ENCODE measurements at places on chromosomes 4 and X. TPM values are rescaled to one million over a fixed set of nuclear protein-coding genes. Genes with fewer than 3 reads are reported as not detected.

The HSFX4 gene
- total RNA-seq: not detected

The MTTP gene
- not detected for total RNA-seq

The CDS1 gene
- total RNA-seq: 0.59 TPM

The SPINK2 gene
- total RNA-seq: not detected

The MAGEE1 gene
- 1.8 TPM for total RNA-seq

- DNase-seq: no peak
- no peaks in the 10 kb centered on the region for H3K27me3 ChIP-seq
- H3K4me3 ChIP-seq: no peak overlapping the region
- no peaks in the 10 kb centered on the region for H3K4me1 ChIP-seq
- H3K27ac ChIP-seq: no peak overlapping the region
- H3K36me3 ChIP-seq: no peaks in the 10 kb centered on the region
Observed at GRCh38 chrX:1533058-1533457, 3.9 kb downstream of the P2RY8 start.

- peaks cover 2% of the 10 kb centered on the region for H3K4me1 ChIP-seq
- no peaks in the 10 kb centered on the region for H3K36me3 ChIP-seq
- no peak overlapping the region for H3K27ac ChIP-seq
- no peaks in the 10 kb centered on the region for H3K27me3 ChIP-seq
- H3K4me3 ChIP-seq: no peak overlapping the region
Observed at GRCh38 chr4:145930592-145930991, 8.0 kb downstream of the ZNF827 start.

DNA sequence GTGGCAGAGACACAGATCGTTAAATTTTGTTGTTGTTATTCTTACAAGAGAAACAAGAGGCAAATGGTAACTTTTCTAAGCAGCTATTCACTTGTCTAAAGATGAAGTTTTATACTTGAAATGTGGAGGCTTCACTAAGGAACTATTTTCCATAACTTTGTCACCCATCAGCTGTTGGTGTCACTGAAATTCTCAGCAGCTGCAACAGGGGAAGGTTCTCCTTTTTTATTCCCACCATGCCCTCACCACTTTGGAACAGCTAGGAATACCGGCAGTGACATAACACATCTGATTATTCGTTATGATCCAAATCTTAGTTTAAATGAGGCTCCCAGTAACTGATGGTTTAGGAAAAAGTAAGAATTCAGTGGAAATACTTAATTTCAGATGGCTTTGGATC is 147.0 kb upstream of the LEF1 start:
- no peaks in the 10 kb centered on the region for H3K4me1 ChIP-seq
- H3K4me3 ChIP-seq: no peak overlapping the region
- no peaks in the 10 kb centered on the region for H3K27me3 ChIP-seq
- H3K36me3 ChIP-seq: no peaks in the 10 kb centered on the region
- no peak overlapping the region for H3K27ac ChIP-seq

GRCh38 chr4:167622481-167623240 is 388.4 kb upstream of the SPOCK3 start:
- H3K27ac ChIP-seq: no peak overlapping the region
- DNase-seq: no peak
- H3K36me3 ChIP-seq: no peaks in the 10 kb centered on the region
- H3K4me1 ChIP-seq: no peaks in the 10 kb centered on the region
- H3K27me3 ChIP-seq: no peaks in the 10 kb centered on the region
- no peak overlapping the region for H3K4me3 ChIP-seq

DNA sequence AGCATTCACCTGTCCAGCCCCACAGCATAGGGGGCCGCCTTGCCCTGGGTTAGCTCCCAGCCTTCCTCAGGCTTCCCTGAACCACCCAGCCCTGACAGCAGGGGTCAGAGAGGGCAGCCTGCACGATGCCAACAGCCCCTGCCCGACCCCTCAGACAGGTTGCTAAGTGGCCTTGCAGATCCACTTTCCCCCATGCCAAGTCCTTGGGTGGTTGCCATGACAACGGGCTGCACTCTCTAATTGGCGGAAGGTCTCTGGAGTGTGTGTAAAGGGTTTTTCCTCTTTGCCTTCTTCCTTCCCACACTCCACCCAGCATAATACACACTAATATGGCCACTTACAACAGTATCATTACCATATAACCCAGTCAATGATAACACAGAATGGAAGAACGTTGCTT is 99.6 kb upstream of the AFAP1 start:
- no peaks in the 10 kb centered on the region for H3K4me1 ChIP-seq
- no peak overlapping the region for H3K27ac ChIP-seq
- no peaks in the 10 kb centered on the region for H3K27me3 ChIP-seq

DNA sequence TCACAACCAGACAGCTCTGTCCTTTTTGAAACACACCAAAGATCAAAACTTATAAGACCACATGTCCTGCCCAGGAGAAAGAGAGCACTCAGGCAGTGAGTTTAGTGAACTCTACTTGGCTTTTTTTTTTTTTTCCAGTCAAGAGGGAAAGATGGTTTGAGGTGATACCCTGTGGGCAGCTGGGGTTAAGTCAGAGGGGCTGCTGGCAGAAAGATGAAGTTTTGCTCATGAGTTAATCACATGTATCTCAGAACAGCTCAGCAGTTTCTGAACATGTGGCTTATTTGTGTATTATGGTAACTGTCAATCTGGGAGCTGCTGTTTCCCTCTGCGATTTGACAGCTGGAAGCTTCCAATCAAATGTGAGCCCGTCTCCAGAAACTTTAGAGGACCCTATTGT is 56.4 kb upstream of the MAP3K15 start:
- H3K4me1 ChIP-seq: no peaks in the 10 kb centered on the region
- H3K27me3 ChIP-seq: no peaks in the 10 kb centered on the region
- H3K27ac ChIP-seq: no peak overlapping the region
- H3K4me3 ChIP-seq: no peak overlapping the region
- H3K36me3 ChIP-seq: no peaks in the 10 kb centered on the region
- DNase-seq: no peak

DNA sequence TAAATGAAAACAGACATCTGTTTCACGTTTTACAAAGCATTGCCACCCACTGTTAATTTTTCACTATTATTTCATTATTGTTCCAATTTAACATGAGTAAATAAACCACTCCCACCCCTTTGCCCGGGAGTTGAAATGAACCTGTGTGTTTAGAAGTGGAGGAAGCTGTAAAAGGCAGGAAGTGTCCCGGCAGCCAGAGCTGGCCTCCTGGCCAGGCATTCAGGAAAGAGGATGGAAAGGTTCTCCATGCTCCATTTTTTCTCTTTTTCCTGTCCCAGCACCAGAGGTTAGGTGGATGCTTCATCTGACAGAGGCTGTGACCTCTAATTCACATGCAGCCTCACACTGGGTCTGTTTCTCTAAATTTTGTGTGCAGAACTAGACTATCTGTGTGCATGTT is 55.5 kb upstream of the LNX1 start:
- no peaks in the 10 kb centered on the region for H3K27me3 ChIP-seq
- H3K27ac ChIP-seq: peak overlapping the region; percentile 45
- H3K4me1 ChIP-seq: no peaks in the 10 kb centered on the region

GRCh38 chrX:154374313-154375155 is at the start of gene FLNA:
Gene FLNA, minus strand, starts transcription at chrX:154374634. Its CDS starts 3,389 bp downstream, at chrX:154371245.
- H3K4me1 ChIP-seq: no peaks in the 10 kb centered on the region
- H3K27me3 ChIP-seq: no peaks in the 10 kb centered on the region
- DNase-seq: peak; percentile 79

GRCh38 chr4:140220058-140220457 is 66.1 kb upstream of the MAML3 start:
- H3K36me3 ChIP-seq: no peaks in the 10 kb centered on the region
- no peaks in the 10 kb centered on the region for H3K4me1 ChIP-seq
- H3K4me3 ChIP-seq: no peak overlapping the region
- no peaks in the 10 kb centered on the region for H3K27me3 ChIP-seq
- no peak for DNase-seq
- H3K27ac ChIP-seq: no peak overlapping the region

DNA sequence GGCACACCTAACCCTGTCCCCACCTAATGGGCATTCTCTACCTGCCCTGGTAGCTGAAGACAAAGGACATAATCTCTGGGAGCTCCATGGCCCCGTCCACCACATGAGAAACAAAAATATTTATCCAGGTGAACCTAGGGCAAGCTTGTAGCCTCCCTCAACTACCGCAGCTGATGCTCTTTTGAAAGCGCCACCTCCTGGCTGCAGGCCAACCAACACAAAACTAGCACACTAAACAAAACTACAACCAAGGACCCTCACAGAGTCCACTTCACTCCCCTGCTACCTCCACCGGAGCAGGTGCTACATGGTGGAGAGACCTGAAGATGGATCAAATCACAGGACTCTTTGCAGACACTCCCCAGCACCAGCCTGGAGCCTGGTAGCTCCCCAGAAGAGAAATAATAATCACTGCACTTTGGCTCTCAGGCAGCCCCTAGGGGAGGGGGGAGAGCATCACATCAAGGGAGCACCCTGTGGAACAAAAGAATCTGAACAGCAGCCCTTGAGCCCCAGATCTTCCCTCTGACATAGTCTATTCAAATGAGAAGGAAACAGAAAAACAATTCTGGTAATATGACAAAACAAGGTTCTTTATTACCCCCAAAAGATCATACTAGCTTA is 111.3 kb upstream of the ATP8A1 start:
- H3K4me3 ChIP-seq: no peak overlapping the region
- no peak for DNase-seq
- no peaks in the 10 kb centered on the region for H3K4me1 ChIP-seq
- H3K27me3 ChIP-seq: no peaks in the 10 kb centered on the region
- no peak overlapping the region for H3K27ac ChIP-seq

DNA sequence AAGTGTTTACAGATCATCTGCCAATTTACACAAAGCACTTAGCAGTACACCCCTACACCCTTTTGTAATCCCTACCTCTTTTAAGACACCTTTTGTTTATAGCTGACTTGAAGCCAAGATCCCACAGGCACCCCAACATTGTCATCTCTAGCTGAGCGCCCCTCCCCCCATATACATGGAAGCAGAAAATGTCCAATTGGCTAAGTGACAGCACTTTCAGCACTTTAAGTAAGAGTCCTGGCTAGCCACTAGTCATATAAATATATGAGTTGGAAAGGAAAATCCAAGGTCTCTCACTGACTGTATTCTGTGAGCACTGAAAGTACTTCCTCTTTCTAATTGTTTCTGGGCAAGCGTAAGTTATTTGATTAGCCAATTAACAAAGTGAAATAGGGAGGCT is 108.2 kb downstream of the NSUN7 start:
- no peak overlapping the region for H3K27ac ChIP-seq
- no peak overlapping the region for H3K4me3 ChIP-seq
- H3K27me3 ChIP-seq: no peaks in the 10 kb centered on the region
- no peaks in the 10 kb centered on the region for H3K36me3 ChIP-seq

GRCh38 chrX:2654436-2655340 is 36.4 kb upstream of the CD99 start:
- no peak overlapping the region for H3K4me3 ChIP-seq
- H3K27me3 ChIP-seq: no peaks in the 10 kb centered on the region
- H3K36me3 ChIP-seq: no peaks in the 10 kb centered on the region
- no peaks in the 10 kb centered on the region for H3K4me1 ChIP-seq
- H3K27ac ChIP-seq: no peak overlapping the region

DNA sequence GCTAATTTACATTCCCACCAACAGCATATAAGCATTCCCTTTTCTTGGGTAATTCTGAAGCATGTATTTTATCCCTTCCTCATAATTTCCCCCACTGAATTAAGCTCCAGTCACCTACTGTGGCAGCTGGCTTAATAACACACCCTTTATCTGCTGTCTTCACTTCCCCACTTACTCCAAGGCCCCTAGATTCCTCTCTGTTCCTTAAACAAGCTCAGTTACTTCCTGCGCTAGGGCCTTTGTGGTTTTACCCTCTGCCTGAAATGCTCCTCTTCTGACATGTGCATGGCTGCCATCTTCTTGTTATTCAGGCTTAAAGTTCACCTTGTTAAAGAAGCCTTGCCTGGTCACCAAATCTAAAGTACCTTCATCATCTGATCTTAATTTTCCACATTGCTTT is 47.2 kb upstream of the RPS6KA3 start:
- H3K27me3 ChIP-seq: no peaks in the 10 kb centered on the region
- H3K4me3 ChIP-seq: no peak overlapping the region
- no peak for DNase-seq
- no peaks in the 10 kb centered on the region for H3K36me3 ChIP-seq
- H3K4me1 ChIP-seq: no peaks in the 10 kb centered on the region

DNA sequence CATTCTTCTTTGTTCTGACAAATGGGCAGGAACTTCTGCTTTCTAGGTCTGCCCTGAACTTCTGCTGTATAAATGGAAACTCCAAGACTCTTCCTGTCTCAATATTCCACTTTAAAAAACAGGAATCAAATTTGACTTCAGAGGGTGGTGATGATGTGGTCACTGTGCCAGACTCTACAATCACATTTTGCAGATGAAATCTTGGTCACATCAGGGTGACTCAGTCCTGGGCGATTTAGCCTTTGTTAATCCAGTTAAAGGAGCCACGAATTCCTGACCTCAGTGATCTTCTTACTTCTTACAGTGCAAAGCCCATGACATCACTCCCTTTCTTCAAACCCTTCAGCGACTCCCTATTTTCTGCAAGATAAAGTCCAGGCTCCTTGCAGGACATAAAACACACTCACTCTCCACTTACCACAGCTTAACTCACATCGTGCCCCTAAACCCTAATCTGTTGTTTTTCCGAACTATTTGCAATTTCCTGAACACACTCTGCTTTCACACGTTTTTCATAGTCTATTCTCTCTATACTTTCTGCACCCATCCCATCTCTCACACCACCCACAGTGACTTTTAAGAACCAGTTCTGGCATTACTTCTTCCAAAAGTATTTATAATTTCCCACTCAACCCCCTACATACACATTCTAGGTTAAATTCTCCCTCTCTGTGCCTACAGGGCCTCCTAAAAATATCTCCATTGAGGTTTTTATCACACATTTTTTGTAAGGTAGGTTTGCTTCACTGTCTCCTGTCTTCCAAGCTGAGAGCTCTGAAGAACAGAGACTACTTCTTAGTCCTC is 11.1 kb downstream of the GASK1B start:
- DNase-seq: peak; percentile 33
- H3K27me3 ChIP-seq: no peaks in the 10 kb centered on the region

DNA sequence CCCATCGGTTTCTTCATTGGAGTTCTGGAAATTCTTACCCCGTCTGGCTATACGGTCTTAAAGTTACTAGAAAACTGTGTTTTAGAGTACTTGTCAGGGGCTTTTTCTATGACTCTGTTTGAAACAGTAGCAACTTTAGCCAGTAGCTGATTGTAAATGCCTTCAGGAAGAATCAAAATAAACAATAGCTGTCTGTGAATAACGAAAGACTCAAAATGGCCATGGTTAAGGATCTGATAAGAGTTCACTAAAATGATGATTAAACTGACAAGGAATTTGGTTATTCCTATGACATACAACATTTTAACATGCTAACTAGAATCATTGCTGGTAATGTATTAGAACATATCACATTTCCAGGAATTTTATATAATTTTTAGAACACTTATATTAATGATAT is 191.0 kb downstream of the EVC2 start:
- no peaks in the 10 kb centered on the region for H3K27me3 ChIP-seq
- H3K4me1 ChIP-seq: no peaks in the 10 kb centered on the region
- H3K36me3 ChIP-seq: no peaks in the 10 kb centered on the region
- no peak overlapping the region for H3K27ac ChIP-seq
- no peak for DNase-seq
